Bladder microvascular endothelial cell (primary cell): ENCODE measurements at places on chromosomes 3 and 15. TPM values are rescaled to one million over a fixed set of nuclear protein-coding genes. Genes with fewer than 3 reads are reported as not detected.

Gene FBXL2
- 20.6 and 36.5 TPM in 2 replicates for total RNA-seq

Gene LDHAL6B
- total RNA-seq, result not detected in 2 replicates

Gene DET1
- 1.5 and 2.5 TPM in 2 replicates for total RNA-seq

Gene BBS4
- total RNA-seq, result 5.0 and 6.9 TPM in 2 replicates
